ENCODE measurements at places on chromosomes 7 and 10.

GRCh38 chr7:103343758-103344452 lies 662 bp downstream of the DNAJC2 start:
- peak; percentile 33 for DNase-seq

- peak; percentile 36 for DNase-seq
These were observed 85.4 kb downstream of the CDK14 start for GRCh38 chr7:90681336-90682022.

- DNase-seq = no peak
These were observed 75.6 kb downstream of the MICU1 start for GRCh38 chr10:72550239-72550638.

DNA sequence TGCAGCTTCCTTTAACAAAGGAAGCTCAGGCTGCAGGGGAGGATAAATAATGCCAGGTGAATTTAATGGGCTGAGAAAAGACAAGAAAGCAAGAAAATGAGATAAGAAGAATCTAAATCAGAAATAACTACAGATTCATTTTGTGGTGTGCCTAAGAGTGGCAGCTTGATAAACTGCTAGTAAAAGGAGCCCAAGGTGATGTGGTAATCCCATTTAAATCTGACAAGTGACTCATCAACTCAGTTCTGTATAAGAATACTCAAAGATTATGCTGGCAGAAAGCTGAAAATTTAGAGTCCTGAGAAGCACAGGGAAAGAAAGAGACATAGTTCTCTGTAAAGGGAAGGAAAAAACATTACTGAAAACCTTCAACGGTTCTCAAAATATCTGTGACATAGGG lies 109.4 kb upstream of the PDE1C start:
- DNase-seq = peak; percentile 20
